ELF-1 (cell line): ENCODE measurements at places on chromosomes 3 and 15.

- no peak for DNase-seq
These were observed 28.6 kb downstream of the COLQ start for GRCh38 chr3:15492847-15493360.

- DNase-seq, result no peak
These were observed 52.0 kb downstream of the DZIP1L start for GRCh38 chr3:138063416-138063815.

- DNase-seq, result no peak
These were observed 349.4 kb upstream of the DCBLD2 start for GRCh38 chr3:99250821-99251355.

- no peak for DNase-seq
These were observed 209.2 kb upstream of the CDIN1 start for GRCh38 chr15:36370051-36370730.

- DNase-seq, result no peak
These were observed 207.7 kb downstream of the PLOD2 start for GRCh38 chr3:145953316-145953715.

GRCh38 chr15:54149115-54149531 is 170.9 kb downstream of the UNC13C start:
- no peak for DNase-seq
